Activated CD4-positive, alpha-beta T cell treated with anti-CD3 and anti-CD28 coated beads, Interleukin-2, amount 50 U/mL, for 24 hours (primary cell): ENCODE measurements at places on chromosomes 11 and 22.

- DNase-seq, result no peak
Observed at GRCh38 chr22:41969110-41969646, at the start of gene SEPTIN3. TSS of gene SEPTIN3 (plus strand) at chr22:41969443. CDS start at chr22:41971493, 2,050 bp downstream.

DNA sequence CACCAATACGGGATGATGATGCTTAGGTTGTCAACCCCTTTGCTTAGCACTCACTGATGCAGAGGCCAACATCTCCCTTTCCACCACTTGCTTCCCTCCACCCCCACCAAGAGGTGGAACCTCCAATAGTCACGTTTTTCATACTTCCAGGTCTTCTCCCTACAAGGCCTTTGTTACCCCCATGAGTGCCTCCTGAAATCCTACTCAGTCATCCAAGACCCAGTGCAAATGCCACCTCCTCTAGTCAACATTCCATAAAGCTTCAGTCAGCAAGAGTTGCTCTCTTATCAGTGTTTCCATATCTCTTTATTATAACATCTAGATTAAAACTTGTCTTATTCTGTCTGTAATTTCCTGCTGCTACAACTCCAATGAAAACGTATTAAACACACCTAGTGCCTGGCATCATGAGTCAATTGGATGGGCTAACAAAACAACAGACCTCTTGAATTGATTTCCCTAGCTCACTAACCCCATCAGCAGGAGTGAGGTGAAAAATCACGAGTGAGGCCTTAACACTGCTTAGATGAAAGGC lies 370.7 kb upstream of the CCDC90B start:
- no peak for DNase-seq

DNA sequence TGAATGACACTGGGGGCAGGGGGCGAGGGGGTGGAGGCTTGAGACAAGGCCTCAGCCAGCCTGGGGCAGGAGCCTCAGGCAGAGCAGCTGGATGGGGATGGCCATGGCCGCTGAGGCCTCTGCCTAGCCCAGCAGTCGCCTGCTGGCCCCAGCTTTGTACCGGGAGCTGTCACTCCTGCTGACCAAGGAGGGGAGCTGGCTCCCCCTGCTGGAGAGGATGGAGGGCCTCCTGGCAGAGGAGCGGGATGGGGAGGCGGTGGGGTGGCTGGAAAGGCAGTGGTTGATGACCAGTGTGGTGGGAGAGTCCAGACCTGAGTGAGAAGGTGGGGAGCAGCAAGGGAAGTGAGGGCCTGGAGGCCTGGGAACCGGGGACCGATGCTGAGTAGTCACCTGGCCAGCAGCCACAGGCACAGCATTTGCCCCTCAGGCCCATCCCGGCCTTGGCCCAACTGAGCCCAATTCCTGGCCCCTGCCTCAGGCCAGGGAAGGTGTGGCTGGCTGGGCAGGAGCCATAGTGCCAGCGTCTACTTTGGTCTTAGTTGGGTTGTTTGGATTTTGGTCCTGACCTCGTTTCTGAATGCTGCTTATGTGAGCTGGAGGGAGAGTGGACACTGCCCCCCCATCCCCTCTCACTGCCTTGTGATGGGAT lies 6.0 kb upstream of the SUSD2 start:
- no peak for DNase-seq

DNA sequence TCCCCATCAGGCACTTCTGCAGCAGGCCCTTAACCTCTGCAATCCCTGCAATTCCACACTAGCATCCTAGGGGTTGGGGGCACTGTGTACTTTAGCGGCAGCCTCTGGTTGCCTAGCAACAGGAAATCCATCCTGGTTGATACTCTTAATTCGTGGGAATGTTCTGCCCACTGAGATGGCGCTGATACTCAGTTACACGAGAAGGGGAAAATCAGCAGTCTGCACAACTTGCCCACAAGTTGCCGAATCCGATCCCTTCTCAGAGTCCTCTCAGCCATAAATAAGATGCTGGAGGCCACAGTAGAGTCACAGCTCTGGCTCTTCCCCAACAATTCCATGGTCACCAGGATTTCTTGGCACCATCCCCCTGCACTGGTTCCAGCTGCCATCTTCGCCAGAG lies 57.6 kb upstream of the CRYBB3 start:
- DNase-seq, result no peak

GRCh38 chr11:102522312-102523188 lies 8.0 kb downstream of the MMP7 start:
- no peak for DNase-seq

GRCh38 chr11:115999437-115999836 lies 495.2 kb upstream of the CADM1 start:
- DNase-seq, result no peak

DNA sequence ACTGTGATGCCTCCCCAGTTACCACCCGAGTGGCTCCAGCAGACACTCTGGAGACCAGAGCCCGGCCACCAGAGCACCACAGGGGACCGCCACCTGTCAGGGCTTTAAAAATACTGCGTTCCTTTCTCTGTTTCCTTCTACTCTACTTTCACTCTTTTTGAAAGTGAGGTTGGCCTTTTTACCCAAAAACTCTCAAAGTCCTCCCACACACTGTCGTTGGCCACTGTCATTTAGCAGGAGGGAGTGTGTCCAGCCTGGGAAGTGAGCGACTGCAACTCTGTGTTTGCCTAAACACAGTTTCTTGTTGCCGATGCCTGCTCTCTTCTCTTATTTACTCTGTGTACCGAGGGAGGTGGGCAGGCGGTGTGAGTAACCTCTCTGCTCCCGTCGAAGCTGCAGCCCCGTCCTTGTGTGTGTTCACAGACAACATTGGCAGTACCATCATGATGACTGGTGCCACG lies 90.8 kb upstream of the CLDN5 start:
- no peak for DNase-seq
